ENCODE measurements at places on chromosomes 5 and 9. TPM values are rescaled to one million over a fixed set of nuclear protein-coding genes. Genes with fewer than 3 reads are reported as not detected.

DNA sequence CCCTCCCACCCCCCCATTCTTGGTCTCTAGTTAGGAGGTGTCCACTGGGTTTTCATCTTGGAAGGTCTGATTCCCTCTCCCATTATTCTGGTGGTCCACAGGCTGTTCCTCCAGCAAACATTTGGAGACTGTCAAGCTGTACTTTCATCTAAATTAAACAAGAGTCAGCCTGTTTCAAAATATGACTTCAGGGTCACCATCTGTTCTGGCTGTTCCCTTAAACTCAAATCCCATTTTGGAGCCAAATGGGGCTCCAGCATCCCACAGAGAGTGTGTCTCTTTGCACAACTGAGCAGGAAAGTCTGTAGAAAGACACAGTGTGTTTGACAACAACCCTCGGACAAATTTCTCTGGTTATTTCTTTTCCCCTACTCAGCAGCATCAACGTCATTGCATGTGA lies 20.5 kb downstream of the COL15A1 start:
- H3K36me3 ChIP-seq = no peaks in the 10 kb centered on the region
- H3K27ac ChIP-seq = no peak overlapping the region
- DNase-seq = no peak

GRCh38 chr9:125262294-125262991 lies 817 bp downstream of the GAPVD1 start:
- H3K27me3 ChIP-seq = no peaks in the 10 kb centered on the region
- H3K36me3 ChIP-seq = peaks cover 29% of the 10 kb centered on the region
- H3K27ac ChIP-seq = peak overlapping the region; percentile 99
- peaks cover 18% of the 10 kb centered on the region for H3K4me1 ChIP-seq
- DNase-seq = no peak

- H3K4me1 ChIP-seq = peaks cover 85% of the 10 kb centered on the region
- DNase-seq = peak; percentile 13
- H3K4me3 ChIP-seq = no peak overlapping the region
- peaks cover 66% of the 10 kb centered on the region for H3K36me3 ChIP-seq
Observed at GRCh38 chr9:137111788-137112563, 2.6 kb downstream of the DPP7 start.

GRCh38 chr5:143135832-143136551 lies 267.5 kb downstream of the NR3C1 start:
- no peaks in the 10 kb centered on the region for H3K36me3 ChIP-seq
- no peaks in the 10 kb centered on the region for H3K4me1 ChIP-seq
- no peaks in the 10 kb centered on the region for H3K27me3 ChIP-seq
- H3K4me3 ChIP-seq = no peak overlapping the region

PCDHB6 gene
- not detected for total RNA-seq

ST6GALNAC4 gene
- total RNA-seq = 43.1 TPM

DNA sequence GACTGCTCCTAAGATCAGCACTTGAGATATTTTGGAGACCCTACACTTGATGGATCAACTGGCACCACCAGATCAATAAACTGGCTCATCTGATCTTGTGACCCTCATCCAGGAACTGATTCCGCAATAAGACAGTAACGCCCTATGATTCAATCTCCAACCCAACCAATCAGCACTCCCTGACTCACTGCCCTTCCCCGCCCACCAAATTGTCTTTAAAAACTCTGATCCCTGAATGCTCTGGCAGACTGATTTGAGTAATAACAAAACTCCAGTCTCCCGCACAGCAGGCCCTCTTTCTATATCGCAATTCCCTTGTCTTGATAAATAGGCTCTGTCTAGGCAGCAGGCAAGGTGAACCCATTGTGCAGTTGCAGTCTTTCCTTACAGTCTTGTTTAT lies 677.0 kb downstream of the LRRC70 start:
- H3K4me1 ChIP-seq = no peaks in the 10 kb centered on the region
- H3K27me3 ChIP-seq = no peaks in the 10 kb centered on the region
- no peak overlapping the region for H3K27ac ChIP-seq

GPR151 gene
- total RNA-seq = not detected

DNA sequence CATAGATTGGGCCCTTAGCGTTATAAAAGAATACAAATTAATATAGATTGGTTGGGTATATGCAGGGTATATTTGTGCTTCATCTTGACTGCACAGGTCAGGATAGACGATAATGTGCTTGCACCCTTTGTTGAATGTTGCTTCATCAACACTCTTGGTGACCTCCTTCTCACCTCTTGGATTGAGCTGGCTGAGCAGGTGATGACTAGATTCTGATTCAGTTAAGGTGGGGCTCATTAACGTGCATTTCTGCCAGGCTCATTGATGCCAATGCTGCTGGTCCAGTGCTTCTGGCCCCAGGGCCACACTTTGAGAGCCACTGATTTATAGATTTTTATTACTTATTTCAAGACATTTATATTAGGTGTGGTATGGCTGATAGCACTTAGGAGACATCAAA lies 27.7 kb downstream of the PCSK5 start:
- DNase-seq = no peak
- no peak overlapping the region for H3K4me3 ChIP-seq
- H3K4me1 ChIP-seq = no peaks in the 10 kb centered on the region
- H3K36me3 ChIP-seq = no peaks in the 10 kb centered on the region
- H3K27ac ChIP-seq = no peak overlapping the region

HTR4 gene
- not detected for total RNA-seq

TLE1 gene
- 0.20 TPM for total RNA-seq

GRCh38 chr5:35938568-35939227 lies at the start of gene CAPSL:
Gene CAPSL, minus strand, starts transcription at chr5:35938622. Its CDS starts 17,502 bp downstream, at chr5:35921120.
- H3K4me3 ChIP-seq = no peak within 1 kb of the TSS
- no peaks in the 10 kb centered on the region for H3K36me3 ChIP-seq
- H3K27ac ChIP-seq = no peak within 1 kb of the TSS
- DNase-seq = peak; percentile 27
- no peaks in the 10 kb centered on the region for H3K4me1 ChIP-seq
- no peaks in the 10 kb centered on the region for H3K27me3 ChIP-seq

DNA sequence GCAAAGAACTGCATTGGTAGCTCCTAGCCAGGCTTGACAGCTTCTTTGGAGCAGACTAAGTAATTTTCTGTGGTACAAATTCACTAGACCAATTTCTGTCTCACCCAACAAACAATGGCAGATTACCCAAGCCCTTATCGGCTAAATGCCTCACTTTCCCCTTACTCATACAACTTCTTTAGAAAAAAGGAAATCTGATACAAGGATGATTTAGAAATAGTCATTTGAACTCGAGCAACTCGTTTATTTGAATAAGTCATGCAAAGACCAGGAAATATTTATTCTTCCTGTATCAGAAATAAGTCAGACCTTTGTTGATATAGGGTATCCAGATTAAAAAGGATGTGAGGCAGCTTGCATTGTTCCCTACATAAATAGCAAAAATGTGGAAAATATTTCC lies 170.4 kb upstream of the CDH6 start:
- no peak for DNase-seq
- H3K4me3 ChIP-seq = no peak overlapping the region
- no peaks in the 10 kb centered on the region for H3K36me3 ChIP-seq
- H3K4me1 ChIP-seq = no peaks in the 10 kb centered on the region
- no peak overlapping the region for H3K27ac ChIP-seq

DNA sequence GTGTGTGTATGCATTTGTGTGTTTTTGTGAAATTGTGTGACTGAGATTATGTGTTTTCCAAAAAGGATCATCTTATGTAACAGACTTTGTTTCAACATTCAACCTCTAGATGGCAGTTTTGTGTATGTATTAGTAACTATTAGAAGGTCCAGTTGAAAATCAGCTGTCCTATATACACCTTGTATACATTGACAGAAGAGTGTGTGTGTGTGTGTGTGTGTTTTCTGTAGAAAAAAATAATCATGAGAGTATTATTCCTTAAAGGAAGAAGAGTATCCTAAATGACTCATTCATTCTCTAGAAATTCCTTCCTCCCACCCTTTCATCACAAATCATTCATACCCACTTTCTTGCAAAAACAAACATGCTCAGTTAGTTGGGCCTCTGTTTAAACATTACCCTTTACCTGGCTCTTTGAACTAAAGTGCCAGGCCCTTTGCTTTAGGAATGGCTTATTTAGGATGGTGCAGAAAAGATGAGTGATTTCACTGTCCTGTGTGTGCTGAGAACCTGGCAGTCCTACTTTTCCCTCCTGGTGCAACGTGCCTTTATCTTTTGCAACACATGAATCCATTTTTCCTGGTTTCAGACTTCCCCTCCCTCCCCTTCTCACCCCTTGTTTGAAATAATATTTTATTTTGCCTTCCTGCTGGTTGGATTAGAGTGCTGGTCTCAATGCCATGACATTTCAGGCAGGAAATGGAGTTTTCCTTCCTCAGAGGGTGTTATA lies 152.2 kb downstream of the ARHGAP26 start:
- H3K36me3 ChIP-seq = no peaks in the 10 kb centered on the region
- no peak overlapping the region for H3K4me3 ChIP-seq
- no peaks in the 10 kb centered on the region for H3K4me1 ChIP-seq
- H3K27me3 ChIP-seq = no peaks in the 10 kb centered on the region
- no peak overlapping the region for H3K27ac ChIP-seq
- DNase-seq = peak; percentile 24

- no peaks in the 10 kb centered on the region for H3K4me1 ChIP-seq
- H3K36me3 ChIP-seq = no peaks in the 10 kb centered on the region
- H3K4me3 ChIP-seq = no peak overlapping the region
- H3K27ac ChIP-seq = no peak overlapping the region
- DNase-seq = no peak
Observed at GRCh38 chr5:86439593-86440110, 178.1 kb upstream of the COX7C start.

FAM200C gene
- 1.9 TPM for total RNA-seq

- peaks cover 14% of the 10 kb centered on the region for H3K4me1 ChIP-seq
- no peak overlapping the region for H3K4me3 ChIP-seq
- H3K27ac ChIP-seq = no peak overlapping the region
- no peaks in the 10 kb centered on the region for H3K36me3 ChIP-seq
Observed at GRCh38 chr5:82396396-82396795, 118.2 kb upstream of the RPS23 start.

MEGF10 gene
- total RNA-seq = not detected

- no peak overlapping the region for H3K4me3 ChIP-seq
- DNase-seq = no peak
- H3K27me3 ChIP-seq = no peaks in the 10 kb centered on the region
- H3K4me1 ChIP-seq = no peaks in the 10 kb centered on the region
Observed at GRCh38 chr5:6900247-6901227, 187.3 kb downstream of the TENT4A start.

- no peaks in the 10 kb centered on the region for H3K27me3 ChIP-seq
- H3K4me1 ChIP-seq = peaks cover 40% of the 10 kb centered on the region
Observed at GRCh38 chr9:93576258-93577077, at the start of gene PHF2. Gene PHF2, plus strand, starts transcription at chr9:93576584. Its CDS starts 190 bp downstream, at chr9:93576774.

SMIM32 gene
- total RNA-seq = not detected

DNA sequence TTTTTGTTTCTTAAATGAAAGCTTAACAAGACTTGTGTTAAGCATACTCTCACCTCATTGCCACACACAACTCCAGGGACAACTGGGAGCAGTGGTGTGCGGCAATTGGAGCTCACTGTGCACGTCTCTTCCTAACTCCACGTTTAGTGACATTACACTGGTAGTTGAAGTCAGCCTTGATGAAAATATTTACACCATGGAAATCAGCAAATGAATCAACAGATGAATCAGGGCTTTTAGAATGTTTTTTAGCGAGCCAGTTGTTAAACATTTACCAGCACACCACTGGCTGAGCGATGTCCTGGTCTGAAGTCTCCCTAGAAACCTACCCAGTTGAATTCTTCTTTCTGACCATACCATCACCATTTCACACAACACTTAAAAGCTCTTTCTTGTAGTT lies 67.3 kb downstream of the KLHL3 start:
- no peak overlapping the region for H3K27ac ChIP-seq
- no peaks in the 10 kb centered on the region for H3K36me3 ChIP-seq
- H3K27me3 ChIP-seq = peaks cover 23% of the 10 kb centered on the region
- DNase-seq = no peak
- no peaks in the 10 kb centered on the region for H3K4me1 ChIP-seq

DNA sequence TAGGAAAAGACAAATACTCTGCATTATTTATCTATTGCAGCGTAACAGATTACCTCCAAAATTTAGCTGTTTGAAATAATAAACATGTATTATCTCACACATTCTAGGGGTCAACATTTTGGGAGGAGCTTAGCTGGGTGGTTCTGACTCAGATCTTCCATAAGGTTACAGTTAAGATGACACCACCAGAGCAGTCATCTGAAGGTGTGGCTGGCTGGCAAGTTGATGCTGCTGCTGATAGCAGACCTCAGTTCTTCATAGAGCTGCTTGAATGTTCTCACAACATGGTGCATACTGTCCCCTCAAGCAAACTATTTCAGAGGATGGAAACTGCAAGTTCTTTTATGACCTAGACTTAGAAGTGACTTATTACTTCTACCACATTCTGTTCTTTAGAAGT lies 146.3 kb upstream of the FSTL4 start:
- H3K4me3 ChIP-seq = no peak overlapping the region
- no peaks in the 10 kb centered on the region for H3K36me3 ChIP-seq
- no peak for DNase-seq
- H3K27ac ChIP-seq = no peak overlapping the region
- H3K27me3 ChIP-seq = peaks cover 5% of the 10 kb centered on the region

GRCh38 chr9:132647355-132647754 lies 22.4 kb downstream of the DDX31 start:
- no peak overlapping the region for H3K27ac ChIP-seq
- no peak overlapping the region for H3K4me3 ChIP-seq
- DNase-seq = no peak
- no peaks in the 10 kb centered on the region for H3K27me3 ChIP-seq
- H3K36me3 ChIP-seq = peaks cover 98% of the 10 kb centered on the region

SNCAIP gene
- not detected for total RNA-seq
